ENCODE measurements at places on chromosomes 4 and X.

DNA sequence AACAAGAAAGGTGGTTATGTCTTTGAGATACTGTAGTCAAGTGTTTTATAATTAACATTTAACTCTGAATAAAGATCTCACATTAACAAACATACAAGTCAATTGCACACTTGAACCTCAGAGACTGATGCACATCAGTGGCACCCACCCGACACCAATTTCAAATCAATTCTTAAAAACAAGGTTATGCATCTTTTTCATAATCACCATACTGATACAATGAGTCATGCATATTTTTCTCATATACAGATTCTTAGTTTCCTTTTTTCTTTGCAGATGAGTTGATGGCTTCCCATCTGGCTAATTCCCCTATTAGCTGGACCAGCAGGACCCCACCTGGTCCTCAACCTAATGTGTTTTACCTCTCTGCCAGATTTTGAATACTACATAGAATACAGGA is 136.2 kb upstream of the RPL34 start:
- DNase-seq: no peak
- no peaks in the 10 kb centered on the region for H3K36me3 ChIP-seq
- H3K4me3 ChIP-seq: no peak overlapping the region
- no peaks in the 10 kb centered on the region for H3K4me1 ChIP-seq
- no peak overlapping the region for H3K27ac ChIP-seq

- H3K4me3 ChIP-seq: no peak overlapping the region
- DNase-seq: no peak
- H3K27me3 ChIP-seq: no peaks in the 10 kb centered on the region
- peaks cover 11% of the 10 kb centered on the region for H3K4me1 ChIP-seq
- peaks cover 20% of the 10 kb centered on the region for H3K36me3 ChIP-seq
Measured at GRCh38 chr4:88275516-88275915, 8.8 kb downstream of the PPM1K start.

DNA sequence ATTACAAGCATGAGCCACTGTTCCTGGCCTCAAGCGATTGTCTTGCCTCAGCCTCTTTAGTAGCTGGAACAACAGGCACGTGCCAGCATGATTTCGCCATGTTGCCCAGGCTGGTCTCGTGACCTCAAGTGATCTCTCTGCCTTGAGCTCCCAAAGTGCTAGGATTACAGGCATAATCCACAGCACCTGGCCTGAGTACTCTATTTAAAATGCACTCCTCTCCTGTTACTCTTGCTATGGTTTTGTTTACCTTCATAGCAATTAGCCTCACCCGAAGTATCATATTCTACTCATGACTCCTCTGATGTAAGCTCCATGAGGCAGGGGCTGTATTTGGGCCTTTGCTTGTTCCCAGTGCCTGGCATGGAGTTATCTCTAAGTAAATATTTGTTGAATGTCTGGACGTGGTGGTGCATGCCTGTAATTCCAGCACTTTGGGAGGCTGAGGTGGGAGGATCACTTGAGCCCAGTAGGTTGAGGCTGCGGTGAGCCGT is 92.5 kb upstream of the SLC34A2 start:
- H3K4me3 ChIP-seq: no peak overlapping the region
- H3K4me1 ChIP-seq: no peaks in the 10 kb centered on the region
- H3K27me3 ChIP-seq: peaks cover 3% of the 10 kb centered on the region
- H3K36me3 ChIP-seq: no peaks in the 10 kb centered on the region
- H3K27ac ChIP-seq: peak overlapping the region; percentile 15

DNA sequence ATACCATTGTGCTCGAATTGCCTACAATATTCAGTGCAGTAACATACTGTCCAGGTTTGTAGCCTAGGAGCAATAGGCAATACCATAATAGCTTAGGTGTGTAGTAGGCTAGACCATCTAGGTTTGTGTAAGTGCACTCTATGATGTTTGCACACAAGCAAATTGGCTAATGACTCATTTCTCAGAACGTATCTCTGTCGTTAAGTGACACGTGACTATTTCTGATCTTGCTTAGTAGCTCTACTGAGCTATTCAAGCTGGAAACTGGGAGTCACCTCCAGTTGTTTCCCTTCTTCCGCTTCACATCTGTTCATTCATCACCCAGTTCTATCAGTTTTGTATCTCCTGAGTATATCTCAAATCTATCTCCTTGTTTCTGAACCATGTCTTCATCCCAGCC is 86.1 kb downstream of the HNRNPD start:
- peaks cover 18% of the 10 kb centered on the region for H3K27me3 ChIP-seq
- H3K4me1 ChIP-seq: peaks cover 6% of the 10 kb centered on the region
- no peak overlapping the region for H3K4me3 ChIP-seq
- no peaks in the 10 kb centered on the region for H3K36me3 ChIP-seq
- no peak for DNase-seq

DNA sequence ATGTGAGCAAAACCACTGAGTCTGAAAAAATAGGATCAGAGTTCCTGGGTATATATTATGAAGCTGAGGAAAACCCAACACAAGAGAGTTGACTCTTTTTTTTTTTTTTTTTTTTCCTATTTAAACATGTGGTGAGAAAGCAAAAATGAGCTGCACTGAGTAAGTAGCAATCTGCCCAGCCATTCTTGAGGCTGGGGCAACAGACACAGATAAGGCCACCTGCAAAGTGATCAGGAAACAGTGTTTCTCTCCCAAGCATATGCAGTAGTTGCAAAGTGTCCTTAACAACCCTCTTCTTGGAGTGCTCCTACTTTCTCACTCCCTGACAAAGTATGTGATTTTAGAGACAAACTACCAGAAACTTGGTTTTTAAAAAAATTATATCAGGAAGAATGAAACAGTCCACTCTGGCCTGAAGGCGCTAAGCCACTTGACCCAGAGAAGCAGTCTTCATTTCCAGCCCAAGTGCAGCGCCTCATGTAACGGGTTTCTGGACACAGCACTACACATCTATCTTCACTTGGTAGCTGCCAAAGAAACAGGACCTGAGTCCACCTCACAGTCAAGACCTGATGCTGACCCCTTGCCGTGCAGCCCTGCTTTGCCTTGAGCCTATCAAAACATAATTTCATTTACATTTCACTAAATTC is 124.6 kb upstream of the MAP3K15 start:
- DNase-seq: no peak
- no peak overlapping the region for H3K4me3 ChIP-seq
- H3K27me3 ChIP-seq: no peaks in the 10 kb centered on the region
- no peak overlapping the region for H3K27ac ChIP-seq

DNA sequence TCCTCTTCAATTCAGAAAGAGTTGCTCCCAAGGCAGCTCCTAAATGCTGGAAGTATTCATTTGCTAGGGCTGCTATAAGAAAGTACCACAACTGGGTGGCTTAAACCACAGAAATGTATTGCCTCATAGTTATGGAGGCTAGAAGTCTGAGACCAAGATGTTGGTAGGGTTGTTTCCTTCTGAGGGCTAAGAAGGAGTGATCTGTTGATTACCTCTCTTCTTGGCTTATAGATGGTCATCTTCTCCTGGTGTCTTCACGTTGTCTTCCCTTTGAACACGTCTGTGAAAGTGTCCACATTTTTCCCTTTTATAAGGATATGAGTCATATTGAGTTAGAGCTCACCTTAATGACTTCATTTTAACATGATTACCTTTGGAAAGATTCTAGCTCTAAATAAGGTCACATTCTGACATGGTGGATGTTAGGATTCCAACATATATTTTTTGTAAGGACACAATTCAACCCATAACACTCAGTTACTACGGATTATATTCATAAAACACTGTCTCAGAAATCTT is 266.3 kb downstream of the SPATA18 start:
- no peak overlapping the region for H3K27ac ChIP-seq
- peaks cover 9% of the 10 kb centered on the region for H3K4me1 ChIP-seq
- H3K4me3 ChIP-seq: no peak overlapping the region
- no peak for DNase-seq

GRCh38 chr4:27081675-27082586 is 221.3 kb downstream of the STIM2 start:
- peak; percentile 27 for DNase-seq
- no peaks in the 10 kb centered on the region for H3K36me3 ChIP-seq
- H3K4me3 ChIP-seq: no peak overlapping the region
- H3K27ac ChIP-seq: no peak overlapping the region
- peaks cover 6% of the 10 kb centered on the region for H3K4me1 ChIP-seq

DNA sequence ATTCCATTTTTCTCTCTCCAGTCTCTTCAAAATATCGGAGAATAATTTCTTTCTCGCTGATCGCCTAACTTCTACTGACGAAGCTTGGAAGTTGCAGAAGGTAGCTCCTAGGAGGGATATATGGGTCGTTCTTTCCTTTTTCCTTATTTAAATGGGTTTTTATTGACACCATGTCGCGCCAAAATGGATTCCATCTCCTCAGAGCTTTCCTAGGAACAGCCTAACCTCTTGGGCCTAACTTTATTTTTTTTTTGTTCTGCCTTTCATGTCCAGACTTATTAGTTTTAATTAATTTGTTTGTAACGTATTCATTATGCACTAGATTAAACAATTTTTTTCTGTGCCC is 359.4 kb upstream of the ZCCHC13 start:
- peaks cover 16% of the 10 kb centered on the region for H3K4me1 ChIP-seq
- peaks cover 21% of the 10 kb centered on the region for H3K36me3 ChIP-seq
- peak overlapping the region; percentile 96 for H3K27ac ChIP-seq
- DNase-seq: no peak

DNA sequence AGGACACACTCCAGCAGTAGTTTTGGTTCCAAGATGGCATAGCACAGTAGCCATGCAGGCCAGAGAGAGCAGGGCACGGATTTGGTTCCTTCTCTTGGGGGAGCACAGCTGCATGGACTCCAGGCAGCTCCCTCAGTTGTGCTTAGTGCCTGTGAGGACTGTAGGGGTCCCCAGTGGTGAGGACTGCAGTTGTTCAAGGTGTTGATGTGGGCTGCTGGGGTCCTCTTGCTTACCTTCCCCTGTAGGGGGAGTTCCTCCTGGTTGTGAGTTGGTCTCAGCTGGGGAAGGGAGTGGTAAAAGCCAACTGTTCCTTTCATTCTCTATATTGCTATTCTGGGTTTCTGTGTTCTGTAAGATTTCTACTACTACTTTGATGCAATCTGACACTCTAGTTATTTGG is 606.5 kb downstream of the MAGEB5 start:
- H3K27me3 ChIP-seq: no peaks in the 10 kb centered on the region
- H3K4me1 ChIP-seq: no peaks in the 10 kb centered on the region
- DNase-seq: no peak
- H3K4me3 ChIP-seq: no peak overlapping the region
- H3K27ac ChIP-seq: no peak overlapping the region
- H3K36me3 ChIP-seq: no peaks in the 10 kb centered on the region

- H3K4me3 ChIP-seq: peak overlapping the region; percentile 88
- no peak for DNase-seq
- H3K36me3 ChIP-seq: no peaks in the 10 kb centered on the region
- peaks cover 6% of the 10 kb centered on the region for H3K4me1 ChIP-seq
- peaks cover 13% of the 10 kb centered on the region for H3K27me3 ChIP-seq
- H3K27ac ChIP-seq: peak overlapping the region; percentile 71
Measured at GRCh38 chrX:107827852-107828251, 2.2 kb downstream of the MID2 start.

- H3K4me1 ChIP-seq: peaks cover 8% of the 10 kb centered on the region
- no peak overlapping the region for H3K4me3 ChIP-seq
Measured at GRCh38 chrX:120147537-120147936, 10.9 kb upstream of the RHOXF2 start.

- no peaks in the 10 kb centered on the region for H3K36me3 ChIP-seq
- H3K4me3 ChIP-seq: no peak overlapping the region
- H3K27ac ChIP-seq: no peak overlapping the region
Measured at GRCh38 chrX:136754651-136755050, 26.1 kb downstream of the ARHGEF6 start.

DNA sequence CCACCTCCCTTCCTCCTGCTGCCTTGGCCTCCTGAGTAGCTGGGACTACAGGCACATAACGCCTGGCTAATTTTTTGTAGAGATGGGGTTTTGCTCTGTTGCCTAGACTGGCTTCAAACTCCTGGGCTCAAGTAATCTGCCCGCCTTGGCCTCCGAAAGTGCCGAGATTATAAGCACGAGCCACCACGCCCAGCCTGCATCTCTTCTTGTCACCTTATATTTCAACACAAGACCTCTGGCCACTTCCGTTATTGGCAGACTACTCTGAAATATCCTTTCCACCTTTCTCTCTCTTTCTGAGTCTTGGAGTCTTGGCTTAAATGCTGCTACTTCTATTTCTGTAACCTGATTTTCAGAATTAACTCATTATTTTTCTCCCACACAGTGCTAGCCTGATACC is 5.6 kb downstream of the KIAA0232 start:
- H3K4me1 ChIP-seq: peaks cover 48% of the 10 kb centered on the region
- no peak overlapping the region for H3K4me3 ChIP-seq
- H3K36me3 ChIP-seq: peaks cover 32% of the 10 kb centered on the region
- DNase-seq: no peak

DNA sequence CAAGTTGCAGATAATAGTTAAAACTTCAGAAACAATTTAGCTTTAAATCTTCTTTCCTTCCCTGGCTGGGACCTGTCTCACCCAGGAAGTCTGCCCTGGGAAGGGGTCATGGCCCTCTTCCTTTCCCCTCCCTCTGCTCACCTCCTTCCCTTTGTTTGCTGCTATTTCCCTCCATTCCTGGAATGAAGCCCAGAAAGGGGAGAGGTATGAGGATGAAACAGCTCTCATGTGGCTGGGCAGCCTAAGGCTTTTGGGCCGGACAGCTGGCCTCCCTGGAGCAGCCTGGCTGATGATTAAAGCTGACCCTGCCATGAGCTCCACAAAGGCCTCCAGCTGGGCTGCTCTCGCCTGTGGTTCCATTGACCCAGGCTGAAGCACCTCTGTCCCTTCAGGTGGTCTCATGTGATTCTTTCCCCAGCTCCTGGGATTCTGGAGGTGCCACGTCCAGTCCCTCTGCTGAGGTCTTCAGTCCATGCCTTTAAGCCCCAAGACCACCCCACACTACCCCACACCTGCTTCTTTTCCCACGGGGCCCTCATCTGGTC is 202.1 kb downstream of the PTTG2 start:
- no peaks in the 10 kb centered on the region for H3K36me3 ChIP-seq
- H3K27ac ChIP-seq: peak overlapping the region; percentile 92
- no peak overlapping the region for H3K4me3 ChIP-seq
- peaks cover 57% of the 10 kb centered on the region for H3K4me1 ChIP-seq
- no peaks in the 10 kb centered on the region for H3K27me3 ChIP-seq
- no peak for DNase-seq

DNA sequence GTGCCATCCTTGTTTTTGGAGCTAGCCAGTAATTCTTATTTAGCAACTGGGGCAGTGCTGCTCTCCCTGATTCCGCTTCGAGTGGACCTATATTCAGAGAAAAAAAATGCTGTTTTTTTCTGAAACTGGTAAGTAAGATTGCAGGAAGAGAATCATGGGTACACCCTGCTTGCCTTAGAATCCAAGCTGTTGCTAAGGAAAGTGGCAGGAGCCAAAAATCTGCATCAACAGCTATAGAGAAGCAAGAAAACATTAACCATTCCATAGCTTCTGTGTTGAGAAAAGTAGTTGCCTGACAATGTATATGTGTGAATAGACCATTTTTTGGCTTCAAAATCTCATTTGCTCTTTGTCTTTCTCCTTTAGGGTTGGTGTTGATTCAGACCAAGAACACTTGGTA is 44.5 kb downstream of the SLC9A6 start:
- H3K4me3 ChIP-seq: no peak overlapping the region
- no peaks in the 10 kb centered on the region for H3K4me1 ChIP-seq
- DNase-seq: no peak
- peaks cover 4% of the 10 kb centered on the region for H3K36me3 ChIP-seq

Measured in type B pancreatic cell (in vitro differentiated cells).